ENCODE measurements at places on chromosomes 5 and 9.

DNA sequence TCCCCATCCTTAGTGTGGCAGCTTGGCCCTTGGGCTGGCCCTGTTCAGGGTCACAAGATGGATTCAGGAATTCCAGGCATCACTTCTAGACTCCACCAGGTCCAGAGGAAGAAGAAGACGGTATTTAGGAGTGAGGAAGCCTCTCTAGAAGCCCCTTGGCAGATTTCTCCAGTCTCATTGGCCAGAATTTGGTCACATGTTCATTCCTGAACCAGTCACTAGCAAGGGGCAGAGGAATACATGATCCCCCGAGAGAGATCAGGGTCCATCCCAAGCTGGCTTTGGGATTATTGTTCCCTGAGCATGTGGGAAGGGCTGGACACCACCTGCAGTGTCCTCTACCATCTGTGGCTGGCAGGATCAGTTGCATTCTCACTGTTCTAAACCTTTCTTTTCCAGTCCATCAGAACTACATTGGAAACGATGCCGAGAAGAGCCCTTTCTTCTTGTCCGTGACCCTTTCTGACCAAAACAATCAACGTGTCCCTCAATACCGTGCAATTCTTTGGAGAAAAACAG, 48.5 kb downstream of the GARNL3 start:
- DNase-seq = no peak

DNA sequence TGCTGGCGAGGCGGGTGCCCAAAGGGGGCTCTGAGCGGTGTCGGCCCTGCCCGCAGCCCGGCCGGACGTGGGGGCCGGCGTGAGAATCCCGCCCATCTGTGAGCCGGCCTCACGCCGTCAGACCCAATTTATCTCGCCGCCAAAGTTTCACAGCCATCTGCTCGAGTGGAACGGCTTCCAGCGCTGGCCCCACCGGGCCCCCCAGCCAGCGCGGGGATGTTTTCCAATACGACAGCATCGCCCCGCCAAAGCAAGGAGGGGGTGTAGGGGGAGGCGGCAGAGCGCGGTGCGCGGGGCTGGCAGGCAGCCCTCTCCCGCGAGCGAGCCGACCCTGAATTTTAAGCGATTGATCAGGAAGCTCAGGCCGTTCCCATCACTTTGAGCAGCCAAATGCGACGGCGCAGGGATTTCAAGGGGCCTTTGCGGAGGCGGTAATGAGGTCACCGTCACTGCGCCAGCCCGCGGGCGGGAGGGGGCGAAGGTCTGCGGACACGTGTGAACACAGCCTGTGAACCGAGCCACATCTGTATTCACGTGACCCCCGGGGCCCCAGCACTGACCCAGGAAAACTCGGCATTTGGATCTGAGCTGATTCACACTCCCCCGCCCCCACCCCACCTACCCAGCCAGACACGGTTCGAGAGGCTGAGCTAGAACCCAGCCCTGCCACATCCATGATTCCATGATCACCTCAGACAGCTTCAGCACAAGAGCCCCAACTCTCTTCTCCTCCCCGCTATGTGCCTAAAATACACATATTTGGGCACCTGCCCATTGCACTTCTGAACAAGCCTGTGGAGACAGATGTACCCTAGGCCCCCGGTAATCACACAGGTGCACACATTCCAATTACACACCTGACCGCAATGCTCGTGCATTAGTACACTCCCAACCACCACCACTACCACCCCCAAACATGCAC, 47.8 kb upstream of the PSD2 start:
- no peak for DNase-seq

DNA sequence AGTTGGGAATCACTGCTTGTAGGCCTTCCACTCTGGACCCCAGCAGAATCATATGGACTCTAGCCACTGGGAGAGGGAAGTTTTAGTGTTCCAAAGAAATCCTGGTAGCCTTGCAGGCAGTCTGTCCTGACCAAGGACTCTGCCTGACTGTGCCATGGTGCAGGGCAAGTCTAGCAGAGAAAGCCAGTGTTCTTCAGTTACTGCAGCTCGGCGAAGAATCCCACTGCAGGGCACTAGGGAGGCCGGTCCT, 20.3 kb upstream of the MATR3 start:
- DNase-seq = no peak

- no peak for DNase-seq
Observed at GRCh38 chr5:108081707-108082106, 300.2 kb downstream of the FBXL17 start.

GRCh38 chr5:19880458-19880857, 107.5 kb downstream of the CDH18 start:
- no peak for DNase-seq

DNA sequence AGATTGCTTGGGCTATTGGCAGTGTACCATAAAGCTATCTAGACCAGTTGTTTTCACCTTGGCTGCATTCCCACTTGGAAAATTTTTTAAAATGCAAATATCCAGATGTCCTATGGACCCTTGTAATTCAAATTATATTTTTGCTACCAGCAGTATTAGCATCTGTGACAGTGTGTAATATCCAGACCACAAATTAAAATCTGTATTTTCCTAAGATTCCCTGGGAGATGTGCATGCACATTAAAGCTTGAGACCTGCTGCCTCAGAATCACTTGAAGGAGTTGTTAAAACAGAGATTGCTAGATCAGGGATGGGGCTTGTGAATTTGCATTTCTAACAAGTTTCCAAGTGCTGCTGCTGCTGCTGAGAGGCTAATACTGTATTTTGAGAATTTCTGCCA, 381.2 kb upstream of the PDE4D start:
- no peak for DNase-seq

DNA sequence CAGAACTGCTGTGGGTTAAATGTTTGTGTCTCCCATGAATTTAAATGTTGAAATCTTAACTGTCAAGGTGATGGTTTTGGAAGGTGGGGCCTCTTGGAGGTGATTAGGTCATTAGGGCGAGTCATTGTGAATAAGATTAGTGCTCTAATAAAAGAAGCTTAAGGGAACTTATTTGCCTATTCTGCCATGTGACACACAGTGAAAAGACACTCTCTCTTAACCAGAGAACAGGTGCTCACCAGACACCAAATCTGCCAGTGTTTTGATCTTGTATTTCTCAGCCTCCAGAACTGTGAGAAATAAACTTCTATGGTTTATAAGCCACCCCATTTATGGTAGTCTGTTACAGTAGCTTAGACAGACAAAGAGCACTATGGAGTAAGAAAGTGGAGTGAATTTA, 117.9 kb upstream of the SV2C start:
- DNase-seq = no peak

DNA sequence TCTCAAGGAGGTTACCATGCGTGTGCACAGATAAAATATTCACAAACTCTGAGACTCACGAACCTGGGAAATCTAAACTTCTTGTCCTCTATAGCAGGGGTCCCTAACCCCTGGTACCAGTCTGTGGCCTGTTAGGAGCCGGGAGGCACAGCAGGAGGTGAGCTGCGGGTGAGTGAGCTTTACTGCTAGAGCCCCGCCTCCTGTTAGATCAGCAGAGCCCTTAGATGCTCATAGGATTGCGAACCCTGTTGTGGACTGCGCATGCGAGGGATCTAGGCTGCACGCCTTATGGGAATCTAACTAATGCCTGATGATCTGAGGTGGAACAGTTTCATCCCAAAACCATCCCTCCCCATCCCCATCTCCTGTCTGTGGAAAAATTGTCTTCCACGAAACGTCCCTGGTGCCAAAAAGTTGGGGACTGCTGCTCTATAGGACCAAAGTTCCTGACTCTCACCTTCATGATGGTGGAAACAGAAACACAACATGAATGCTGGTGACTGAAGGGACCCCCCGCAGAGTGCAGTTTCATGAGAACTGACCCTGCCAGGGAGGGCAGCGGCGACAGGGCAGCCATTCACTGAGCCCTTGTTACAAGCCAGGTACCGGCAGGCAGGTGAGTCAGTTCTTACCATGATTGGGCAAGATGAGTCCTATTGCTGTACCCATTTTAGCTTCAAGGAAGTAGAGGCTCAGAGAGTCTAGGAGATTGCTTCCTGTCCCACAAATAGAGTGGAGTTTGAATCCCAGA, 181.9 kb downstream of the RGS3 start:
- DNase-seq = no peak

- DNase-seq = no peak
Observed at GRCh38 chr5:179768326-179769085, 25.3 kb upstream of the LTC4S start.

DNA sequence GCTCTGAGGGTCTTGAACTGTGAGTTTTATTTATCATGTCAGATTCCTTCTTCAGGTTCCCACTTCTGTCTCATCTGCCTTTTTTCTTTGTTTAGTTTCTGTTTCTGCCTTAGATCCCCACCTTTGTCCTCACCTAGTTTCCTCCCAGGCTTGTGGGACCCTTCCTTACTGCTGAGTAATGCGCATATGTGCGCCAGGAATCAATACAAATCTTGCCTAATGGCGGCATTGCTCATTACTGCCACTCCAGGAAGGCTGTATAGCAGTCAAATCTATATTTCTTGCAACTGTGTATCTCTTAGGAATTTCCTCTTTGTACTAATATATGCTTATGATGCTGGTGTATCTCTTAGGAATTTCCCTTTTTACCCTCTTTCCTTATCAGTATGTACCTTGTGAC, 465.4 kb downstream of the DMRT2 start:
- DNase-seq = no peak

DNA sequence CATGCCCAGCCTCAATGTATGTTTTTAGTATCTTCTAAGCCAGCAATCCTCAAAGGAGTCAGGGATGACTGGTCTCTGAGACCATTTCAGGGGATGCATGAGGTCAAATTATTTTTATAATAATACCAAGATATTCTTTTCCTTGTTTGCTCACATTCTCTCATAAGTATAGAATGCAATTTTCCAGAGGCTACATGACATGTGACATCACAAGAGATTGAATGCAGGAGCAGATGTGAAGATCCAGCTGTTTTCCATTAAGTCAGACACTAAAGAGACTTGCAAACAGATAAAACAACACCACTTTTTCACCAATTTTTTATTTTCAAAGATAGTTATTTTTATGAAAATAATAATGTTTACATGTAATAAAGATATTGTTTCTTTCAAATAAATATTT, 22.0 kb upstream of the FREM1 start:
- no peak for DNase-seq

All from NCI-H1417 (cell line).